ENCODE measurements at places on chromosomes 6 and 20. TPM values are rescaled to one million over a fixed set of nuclear protein-coding genes. Genes with fewer than 3 reads are reported as not detected.

Gene HS3ST5
- total RNA-seq: not detected

- DNase-seq: no peak
These were observed 33.8 kb upstream of the MRPS10 start for GRCh38 chr6:42251500-42251899.

- DNase-seq: no peak
These were observed 148.4 kb downstream of the HIVEP2 start for GRCh38 chr6:142796571-142796970.

GRCh38 chr20:25204550-25205276 lies 9.2 kb downstream of the ENTPD6 start:
- DNase-seq: no peak

- no peak for DNase-seq
These were observed 90.9 kb downstream of the PSMG4 start for GRCh38 chr6:3349388-3350251.

Gene ARMC2
- 4.6 TPM for total RNA-seq
